ENCODE measurements at places on chromosomes 7 and 10. TPM values are rescaled to one million over a fixed set of nuclear protein-coding genes. Genes with fewer than 3 reads are reported as not detected.

GRCh38 chr10:10532826-10533225, 484.8 kb upstream of the CELF2 start:
- H3K4me3 ChIP-seq = no peak overlapping the region
- H3K27ac ChIP-seq = no peak overlapping the region
- H3K27me3 ChIP-seq = no peaks in the 10 kb centered on the region
- H3K36me3 ChIP-seq = no peaks in the 10 kb centered on the region

DNA sequence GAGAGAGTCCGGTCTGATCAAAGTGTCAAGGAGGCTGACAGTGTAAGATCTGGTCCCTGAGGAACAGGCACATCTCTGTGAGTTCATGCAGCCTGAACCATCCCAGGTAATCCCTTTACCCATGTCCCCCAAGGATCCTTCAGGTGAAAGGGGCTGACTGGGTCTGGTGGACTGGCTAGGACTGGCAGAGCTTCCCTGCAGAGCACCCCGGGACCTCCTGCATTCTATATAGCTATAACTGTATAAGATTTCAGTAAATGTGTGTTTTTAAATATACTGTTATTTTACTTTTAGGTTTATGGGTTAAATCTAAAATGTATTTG, 246.8 kb downstream of the ELMO1 start:
- no peak overlapping the region for H3K4me3 ChIP-seq
- H3K36me3 ChIP-seq = no peaks in the 10 kb centered on the region
- DNase-seq = no peak
- peaks cover 8% of the 10 kb centered on the region for H3K4me1 ChIP-seq
- H3K27ac ChIP-seq = no peak overlapping the region

DNA sequence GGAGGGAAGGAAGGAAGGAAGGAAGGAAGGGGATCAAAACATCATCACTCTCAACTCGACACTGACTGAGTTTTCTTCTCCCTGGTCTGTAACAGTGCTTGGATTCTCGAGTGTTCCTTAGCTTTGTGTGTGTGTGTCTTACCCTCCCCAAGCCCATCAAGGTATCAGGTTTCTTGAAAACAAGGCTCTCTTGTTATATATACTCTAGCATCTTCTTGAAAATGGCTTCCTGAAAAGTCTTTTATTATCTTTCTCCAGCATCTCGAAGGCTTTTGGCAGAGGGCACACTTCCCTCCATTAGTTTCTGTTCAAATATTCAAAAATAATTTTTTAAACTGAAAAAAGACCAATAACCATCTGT, 13.4 kb downstream of the SERPINE1 start:
- H3K4me1 ChIP-seq = peaks cover 4% of the 10 kb centered on the region
- H3K27me3 ChIP-seq = peaks cover 8% of the 10 kb centered on the region
- H3K36me3 ChIP-seq = no peaks in the 10 kb centered on the region
- no peak for DNase-seq
- no peak overlapping the region for H3K27ac ChIP-seq

DNA sequence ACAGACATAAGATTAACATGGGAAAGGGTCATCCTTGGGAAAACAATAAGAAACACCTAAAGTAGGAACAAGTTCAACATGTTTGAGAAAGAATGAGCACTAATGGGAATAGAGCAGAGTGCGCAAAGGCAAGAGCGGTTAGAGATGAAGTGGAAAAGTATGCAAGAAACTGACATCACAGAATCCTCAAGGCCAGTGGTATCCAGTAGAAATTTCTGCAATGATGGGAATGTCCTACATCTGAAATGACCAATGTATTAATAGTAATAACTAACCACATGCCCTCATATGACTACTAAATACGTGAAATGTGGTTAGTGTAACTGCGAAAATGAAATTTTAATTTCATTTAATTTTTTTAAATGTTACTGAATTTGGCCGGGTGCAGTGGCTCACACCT, 54.8 kb downstream of the TFEC start:
- H3K36me3 ChIP-seq = no peaks in the 10 kb centered on the region
- H3K4me1 ChIP-seq = no peaks in the 10 kb centered on the region
- no peaks in the 10 kb centered on the region for H3K27me3 ChIP-seq
- DNase-seq = no peak

- H3K4me1 ChIP-seq = peaks cover 17% of the 10 kb centered on the region
- no peak overlapping the region for H3K4me3 ChIP-seq
- no peak for DNase-seq
- H3K36me3 ChIP-seq = no peaks in the 10 kb centered on the region
- H3K27me3 ChIP-seq = no peaks in the 10 kb centered on the region
These were observed 28.0 kb downstream of the PIP4K2A start for GRCh38 chr10:22686347-22686746.

GRCh38 chr7:80781146-80781545, 137.7 kb downstream of the SEMA3C start:
- no peaks in the 10 kb centered on the region for H3K27me3 ChIP-seq
- no peaks in the 10 kb centered on the region for H3K36me3 ChIP-seq
- no peak overlapping the region for H3K27ac ChIP-seq
- H3K4me1 ChIP-seq = peaks cover 16% of the 10 kb centered on the region
- DNase-seq = no peak

DNA sequence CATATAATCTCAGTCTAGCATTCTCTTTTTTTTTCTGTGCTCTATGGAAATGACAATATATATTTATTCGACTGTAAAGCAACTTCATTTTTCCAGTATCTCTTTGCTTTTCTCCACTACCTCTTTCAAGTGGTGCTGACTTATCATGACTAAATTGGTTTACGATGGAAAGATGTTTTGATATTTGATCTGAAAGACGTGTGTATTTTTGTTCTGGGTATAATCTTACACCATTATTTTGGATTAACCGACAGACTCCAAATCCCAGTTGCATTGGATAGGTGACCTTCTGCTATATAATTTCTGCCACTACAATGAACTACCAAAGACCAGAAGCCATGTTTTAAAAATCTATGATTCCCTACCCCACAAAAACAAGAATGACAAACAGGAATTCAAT, 380.5 kb upstream of the NFE2L3 start:
- H3K27me3 ChIP-seq = no peaks in the 10 kb centered on the region
- H3K27ac ChIP-seq = no peak overlapping the region
- no peak overlapping the region for H3K4me3 ChIP-seq
- H3K36me3 ChIP-seq = no peaks in the 10 kb centered on the region

- H3K27ac ChIP-seq = peak overlapping the region; percentile 78
- H3K36me3 ChIP-seq = no peaks in the 10 kb centered on the region
- H3K4me3 ChIP-seq = no peak overlapping the region
- H3K4me1 ChIP-seq = peaks cover 25% of the 10 kb centered on the region
- H3K27me3 ChIP-seq = no peaks in the 10 kb centered on the region
These were observed 9.2 kb upstream of the PWWP2B start for GRCh38 chr10:132387764-132388210.

DNA sequence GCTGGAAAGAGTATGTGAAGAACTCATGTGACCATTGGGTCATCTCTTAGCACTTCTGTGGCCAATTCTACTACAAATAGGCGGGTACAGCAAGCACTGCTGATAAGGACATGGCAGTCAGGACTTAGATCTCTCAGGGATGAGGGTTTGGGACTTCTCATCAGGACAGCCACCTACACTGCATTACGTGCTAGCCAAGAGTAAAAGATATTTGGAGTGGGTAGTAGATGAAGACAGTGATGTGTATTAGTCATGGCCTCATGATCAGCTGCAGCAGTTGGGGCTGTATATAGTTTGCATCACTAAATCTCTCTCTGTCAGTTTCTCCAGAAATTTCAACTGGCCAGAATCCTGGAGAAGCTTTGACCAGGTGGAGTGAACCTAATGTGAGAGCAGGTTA, 9.2 kb downstream of the TAS2R60 start:
- no peak for DNase-seq
- H3K36me3 ChIP-seq = no peaks in the 10 kb centered on the region
- no peaks in the 10 kb centered on the region for H3K27me3 ChIP-seq

- H3K4me3 ChIP-seq = no peak overlapping the region
- peaks cover 40% of the 10 kb centered on the region for H3K4me1 ChIP-seq
- H3K27me3 ChIP-seq = no peaks in the 10 kb centered on the region
These were observed 7.1 kb downstream of the BAG3 start for GRCh38 chr10:119658274-119658673.

GRCh38 chr7:4745971-4746919, 29.2 kb upstream of the AP5Z1 start:
- H3K27me3 ChIP-seq = no peaks in the 10 kb centered on the region
- peak overlapping the region; percentile 100 for H3K27ac ChIP-seq
- H3K36me3 ChIP-seq = peaks cover 3% of the 10 kb centered on the region

- no peaks in the 10 kb centered on the region for H3K27me3 ChIP-seq
- no peak for DNase-seq
- H3K27ac ChIP-seq = no peak overlapping the region
- H3K36me3 ChIP-seq = no peaks in the 10 kb centered on the region
- no peaks in the 10 kb centered on the region for H3K4me1 ChIP-seq
These were observed 196.6 kb downstream of the TRIL start for GRCh38 chr7:28761505-28761904.

- DNase-seq = no peak
- no peaks in the 10 kb centered on the region for H3K4me1 ChIP-seq
- no peak overlapping the region for H3K4me3 ChIP-seq
- peaks cover 67% of the 10 kb centered on the region for H3K27me3 ChIP-seq
- no peaks in the 10 kb centered on the region for H3K36me3 ChIP-seq
- no peak overlapping the region for H3K27ac ChIP-seq
These were observed 162.4 kb downstream of the NRF1 start for GRCh38 chr7:129773871-129774270.

- no peaks in the 10 kb centered on the region for H3K36me3 ChIP-seq
- no peaks in the 10 kb centered on the region for H3K27me3 ChIP-seq
- H3K27ac ChIP-seq = no peak overlapping the region
- no peak for DNase-seq
- no peak overlapping the region for H3K4me3 ChIP-seq
These were observed 137.6 kb upstream of the MAGI2 start for GRCh38 chr7:79590916-79591623.

- H3K4me1 ChIP-seq = peaks cover 9% of the 10 kb centered on the region
- no peak overlapping the region for H3K4me3 ChIP-seq
- H3K27me3 ChIP-seq = peaks cover 34% of the 10 kb centered on the region
- no peak overlapping the region for H3K27ac ChIP-seq
- no peak for DNase-seq
- H3K36me3 ChIP-seq = no peaks in the 10 kb centered on the region
These were observed 1.6 kb upstream of the ADAP1 start for GRCh38 chr7:956031-956430.

DNA sequence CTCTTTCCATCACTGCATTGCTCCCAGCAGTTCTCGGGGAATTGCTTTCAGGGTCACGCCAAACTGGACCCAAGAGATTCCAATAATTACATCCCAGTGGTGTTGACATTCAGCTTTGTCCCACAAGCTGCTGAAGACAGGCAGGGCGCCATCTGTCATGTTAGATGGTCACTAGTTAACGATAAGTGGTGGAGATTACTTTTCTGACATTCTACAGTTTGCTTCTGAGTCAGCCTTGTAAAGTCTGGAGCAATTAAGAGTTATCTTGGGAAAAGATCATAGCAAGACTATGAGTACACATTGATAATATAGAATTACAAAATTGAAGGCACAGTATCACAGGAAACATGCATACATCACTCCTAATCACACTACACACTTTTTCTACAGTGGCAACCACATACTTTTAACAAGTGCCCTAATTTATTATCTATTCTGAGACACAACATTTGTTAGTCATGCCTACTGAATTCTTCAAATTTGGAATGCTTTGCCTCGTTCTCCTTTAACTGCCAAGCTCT, 41.9 kb downstream of the SEMA3C start:
- H3K27ac ChIP-seq = no peak overlapping the region
- peak; percentile 58 for DNase-seq
- H3K4me3 ChIP-seq = no peak overlapping the region
- no peaks in the 10 kb centered on the region for H3K27me3 ChIP-seq
- no peaks in the 10 kb centered on the region for H3K36me3 ChIP-seq

DNA sequence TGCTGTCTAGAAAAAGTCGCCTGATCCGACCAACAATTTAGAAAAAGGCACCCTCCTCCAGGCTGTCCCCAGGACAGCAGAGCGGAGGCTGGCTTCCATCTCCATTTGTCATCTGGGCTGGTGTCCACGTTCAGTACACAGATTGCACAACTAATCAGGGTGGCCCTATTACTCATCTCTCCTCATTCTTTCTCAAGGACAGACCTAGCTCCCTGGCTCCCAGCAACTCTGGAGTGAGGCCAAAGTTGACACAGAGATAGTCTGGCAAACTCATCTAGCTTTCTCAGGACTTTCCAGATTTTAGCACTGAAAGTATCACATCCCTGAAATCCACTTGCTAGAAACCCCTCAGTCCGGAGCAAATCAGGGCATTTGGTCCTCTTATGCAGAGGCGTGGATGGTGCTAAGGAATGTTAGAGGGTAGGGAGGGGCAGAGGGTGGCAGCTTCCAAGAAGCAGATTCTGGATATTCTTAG, 75.1 kb downstream of the DNAH11 start:
- peak; percentile 87 for DNase-seq
- no peak overlapping the region for H3K27ac ChIP-seq
- H3K36me3 ChIP-seq = no peaks in the 10 kb centered on the region
- peaks cover 3% of the 10 kb centered on the region for H3K4me1 ChIP-seq
- no peak overlapping the region for H3K4me3 ChIP-seq
- H3K27me3 ChIP-seq = no peaks in the 10 kb centered on the region

GRCh38 chr7:85714951-85715350, 528.1 kb upstream of the SEMA3D start:
- no peaks in the 10 kb centered on the region for H3K36me3 ChIP-seq
- H3K4me1 ChIP-seq = no peaks in the 10 kb centered on the region
- H3K27me3 ChIP-seq = no peaks in the 10 kb centered on the region
- no peak overlapping the region for H3K4me3 ChIP-seq
- no peak overlapping the region for H3K27ac ChIP-seq

DNA sequence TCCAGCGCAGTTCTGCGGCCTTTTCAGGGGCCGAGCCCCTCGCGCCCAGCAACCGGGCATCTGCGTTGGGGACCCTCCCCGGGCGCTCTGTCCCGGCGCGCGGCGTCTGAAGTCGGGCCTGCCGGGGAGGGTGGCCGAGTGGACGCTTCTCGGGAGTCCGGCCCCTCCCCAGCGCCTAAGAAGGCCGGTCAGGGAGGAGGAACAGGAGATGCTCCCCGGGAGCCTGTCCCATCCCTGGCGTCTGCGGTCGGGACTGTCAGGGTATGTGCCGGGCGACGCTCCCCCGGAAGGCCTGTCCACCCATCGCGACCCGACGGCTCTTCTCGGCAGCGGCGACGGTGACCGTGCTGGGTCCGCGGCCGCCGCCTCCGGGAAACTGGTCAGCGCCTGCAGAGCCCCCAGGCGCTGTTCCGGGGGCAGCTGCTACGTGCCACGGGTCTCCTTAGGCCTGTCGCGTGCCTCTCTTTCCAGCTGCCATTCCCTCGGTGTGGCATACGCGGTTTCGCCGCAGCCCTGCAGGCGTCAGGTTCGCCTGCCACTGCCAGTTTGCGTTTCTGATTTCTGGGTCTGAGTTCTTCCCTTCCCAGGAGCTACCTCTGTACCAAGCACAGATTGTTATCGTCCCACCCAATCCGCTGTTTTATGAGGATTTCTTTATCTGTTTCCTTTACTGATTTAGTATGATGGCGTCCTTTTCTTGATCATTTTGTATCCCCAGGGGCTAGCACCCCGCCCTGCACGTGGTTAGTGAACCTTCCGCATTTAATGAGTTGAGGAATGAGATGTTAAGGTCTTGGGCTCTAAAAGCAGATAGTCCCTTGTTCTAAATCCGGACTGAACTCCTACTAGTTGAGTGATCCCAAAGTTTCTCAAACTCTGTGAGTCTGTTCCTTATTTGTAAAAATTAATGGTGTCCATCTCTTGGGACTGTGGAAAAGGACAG, 782 bp downstream of the IFIT5 start:
- H3K27me3 ChIP-seq = no peaks in the 10 kb centered on the region
- no peaks in the 10 kb centered on the region for H3K36me3 ChIP-seq
- H3K27ac ChIP-seq = peak overlapping the region; percentile 26
- peak overlapping the region; percentile 82 for H3K4me3 ChIP-seq

PNLIPRP3 gene
- total RNA-seq = not detected

TMEM273 gene
- total RNA-seq = not detected

HOXA3 gene
- total RNA-seq = 1.4 TPM

GJD4 gene
- total RNA-seq = 0.24 TPM

VAX1 gene
- not detected for total RNA-seq

ADAM12 gene
- 0.25 TPM for total RNA-seq

OR2A42 gene
- total RNA-seq = not detected

Measured in cardiac muscle cell (in vitro differentiated cells and primary cell).